GM12878 (cell line): ENCODE measurements at places on chromosomes 1 and 21. TPM values are rescaled to one million over a fixed set of nuclear protein-coding genes. Genes with fewer than 3 reads are reported as not detected.

GRCh38 chr1:18413541-18414305 is 67.0 kb upstream of the KLHDC7A start:
- H3K4me3 ChIP-seq = no peak overlapping the region
- DNase-seq = no peak
- no peaks in the 10 kb centered on the region for H3K36me3 ChIP-seq
- no peaks in the 10 kb centered on the region for H3K27me3 ChIP-seq
- no peaks in the 10 kb centered on the region for H3K4me1 ChIP-seq
- H3K27ac ChIP-seq = no peak overlapping the region

DNA sequence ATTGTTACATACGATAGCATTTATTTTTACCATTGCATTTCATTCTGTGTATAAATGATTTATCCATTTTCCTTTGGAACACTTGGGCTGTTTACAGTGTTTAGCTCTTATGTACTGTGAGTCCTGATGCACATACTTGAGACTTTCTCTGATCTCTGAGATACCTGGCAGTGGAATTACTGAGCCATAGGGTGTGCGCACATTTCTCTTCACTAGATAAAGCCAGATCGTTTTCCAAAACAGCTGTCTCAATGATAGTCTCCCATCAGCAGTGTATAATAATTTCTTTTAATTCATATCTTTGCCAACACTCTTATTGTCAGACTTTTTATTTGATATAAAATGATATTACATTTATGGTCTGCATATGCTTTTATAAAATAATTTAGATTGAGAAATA is 66.2 kb downstream of the VPS13D start:
- DNase-seq = no peak
- H3K4me3 ChIP-seq = no peak overlapping the region
- H3K27me3 ChIP-seq = no peaks in the 10 kb centered on the region
- H3K27ac ChIP-seq = no peak overlapping the region
- peaks cover 8% of the 10 kb centered on the region; the same call in 1 of the 2 replicates for H3K4me1 ChIP-seq

S100A6 gene
- 54.6 and 55.4 TPM in 2 replicates for total RNA-seq

- peaks cover 18% of the 10 kb centered on the region; the same call in 1 of the 2 replicates for H3K36me3 ChIP-seq
- peaks cover 24% of the 10 kb centered on the region for H3K4me1 ChIP-seq
- peak overlapping the region; percentile 81 for H3K4me3 ChIP-seq
- H3K27me3 ChIP-seq = no peaks in the 10 kb centered on the region
These were observed 2.7 kb downstream of the IL10RB start for GRCh38 chr21:33268737-33269441.
